Activated CD4-positive, alpha-beta T cell treated with anti-CD3 and anti-CD28 coated beads, Interleukin-2, amount 50 U/mL, for 1 hour (primary cell): ENCODE measurements at places on chromosomes 16 and 17.

DNA sequence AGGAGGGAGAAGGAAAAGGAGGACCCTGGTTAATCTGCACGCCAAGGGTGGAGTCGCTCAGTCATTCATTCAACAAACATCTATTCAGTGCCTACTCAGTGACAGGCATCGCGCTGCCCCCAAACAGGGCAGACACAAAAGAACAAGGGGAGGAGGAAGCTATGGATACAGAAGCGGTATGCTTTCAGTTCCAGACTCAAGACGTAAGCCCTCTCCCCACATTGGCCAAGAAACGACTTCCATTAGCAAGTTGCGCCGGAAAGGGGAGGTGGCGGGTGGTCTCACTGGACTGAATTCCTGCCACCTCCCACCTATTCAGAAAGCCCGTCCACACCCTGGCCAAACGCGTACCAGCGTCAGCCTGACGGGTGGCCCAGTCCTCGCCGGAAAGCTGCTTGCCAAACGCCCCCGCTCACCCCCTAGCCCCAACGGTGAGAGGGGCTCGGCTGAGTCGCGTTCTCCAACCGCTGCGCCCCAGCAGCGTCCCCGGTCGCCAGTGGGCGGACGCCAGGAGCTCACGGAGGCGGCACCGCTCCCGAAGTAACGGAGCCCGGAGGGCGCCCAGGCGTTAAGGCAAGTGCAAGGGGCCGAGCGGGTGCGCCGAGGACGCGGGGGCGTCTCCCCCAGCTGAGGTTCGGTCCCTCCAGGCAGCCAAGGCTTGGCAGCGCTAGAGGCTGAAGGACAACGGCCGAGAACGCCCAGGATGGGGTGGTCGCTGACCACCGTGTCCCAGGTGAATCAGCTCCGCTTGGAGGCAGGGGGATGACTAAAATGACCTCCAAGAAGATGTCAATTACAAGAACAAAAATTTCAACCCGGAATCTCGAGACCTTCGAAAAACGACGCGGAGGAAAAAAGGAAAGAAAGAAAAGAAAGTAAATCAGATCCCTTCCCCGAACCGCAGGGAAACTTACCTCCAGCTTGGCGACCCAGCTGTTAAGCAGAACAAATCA is 470.7 kb downstream of the SOX9 start:
- no peak for DNase-seq

DNA sequence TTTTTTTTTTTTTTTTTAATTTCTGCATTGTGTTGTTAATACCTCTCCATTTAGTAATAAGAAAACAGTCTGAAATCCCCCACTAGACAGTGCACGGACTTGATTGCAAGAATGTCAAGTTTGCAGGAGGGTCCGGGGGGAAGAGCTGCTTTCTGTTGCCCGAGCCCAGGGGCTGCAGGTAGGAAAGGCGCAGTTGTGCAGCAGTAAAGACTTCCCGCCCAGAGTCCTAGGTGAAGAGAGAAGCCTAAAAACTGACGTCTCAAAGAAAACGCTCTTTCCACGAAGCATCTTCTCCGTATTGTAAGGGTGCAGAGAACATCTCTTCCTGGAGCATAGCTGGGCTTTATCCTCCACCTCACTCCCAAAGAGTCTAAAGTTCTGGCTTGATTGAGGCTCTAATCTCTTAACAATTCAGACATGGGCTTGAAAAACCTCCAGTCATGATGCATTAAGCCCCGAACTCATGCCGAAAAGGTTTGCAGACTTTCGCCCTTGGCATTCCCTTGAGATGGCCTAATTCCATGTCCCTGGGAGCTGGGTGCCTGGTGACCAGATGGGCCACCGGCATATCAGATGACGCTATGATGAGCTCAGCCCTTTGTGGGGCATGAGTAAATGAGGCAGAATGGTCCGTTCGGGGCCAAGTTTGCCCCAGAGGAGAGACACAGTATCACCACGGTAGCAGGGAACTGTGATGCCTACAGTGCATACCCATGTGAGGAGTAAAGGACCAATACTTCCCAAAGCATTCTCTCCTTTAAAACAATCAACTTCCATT is 436.2 kb upstream of the ZFHX3 start:
- no peak for DNase-seq

- DNase-seq = peak; percentile 46
Observed at GRCh38 chr17:29369831-29370735, 20.1 kb upstream of the TAOK1 start.

DNA sequence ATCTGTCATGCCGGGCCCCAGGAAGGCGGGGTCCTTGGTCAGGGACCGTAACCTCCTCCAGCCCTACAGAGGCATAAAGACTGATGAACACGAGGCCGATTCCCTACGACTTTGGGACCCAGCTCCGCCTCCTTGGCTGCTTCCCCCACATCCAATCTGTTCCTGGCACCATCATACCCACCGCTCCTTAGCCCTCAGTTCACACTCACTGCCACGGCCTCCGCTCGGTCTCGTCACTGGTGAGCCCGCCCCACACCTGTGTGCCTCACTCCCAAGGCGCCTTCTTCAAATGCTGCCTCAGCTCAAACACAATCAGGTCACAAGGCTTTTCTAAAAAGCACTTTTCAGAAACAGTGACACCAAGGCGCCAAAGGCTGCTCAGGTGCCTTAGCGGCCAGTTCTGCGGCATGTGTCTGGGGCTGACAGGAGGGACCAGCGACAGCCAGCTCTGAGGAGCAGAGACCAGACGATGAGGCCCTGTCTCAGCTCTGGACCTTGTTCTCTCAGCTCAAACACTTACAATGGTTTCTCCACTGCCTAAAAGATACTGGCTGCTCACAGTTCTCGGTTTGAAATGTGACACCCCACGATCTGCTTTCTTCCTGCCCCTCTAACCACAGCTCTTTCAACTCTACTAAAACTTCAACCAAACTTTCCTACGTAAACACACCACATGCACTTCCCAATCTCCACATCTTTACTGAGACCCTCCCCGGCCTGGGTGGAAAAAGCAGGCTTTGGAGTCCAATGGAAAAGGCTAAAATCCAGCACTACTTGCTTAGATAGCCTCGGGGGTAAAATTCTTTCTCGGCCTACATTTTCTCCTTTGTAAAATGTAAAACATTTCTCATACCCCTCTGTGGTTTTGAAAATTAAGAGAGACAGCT is 33.2 kb downstream of the CYB5D2 start:
- peak; percentile 44 for DNase-seq

- peak; percentile 93 for DNase-seq
Observed at GRCh38 chr17:78140169-78141051, 5.8 kb upstream of the C17orf99 start.

DNA sequence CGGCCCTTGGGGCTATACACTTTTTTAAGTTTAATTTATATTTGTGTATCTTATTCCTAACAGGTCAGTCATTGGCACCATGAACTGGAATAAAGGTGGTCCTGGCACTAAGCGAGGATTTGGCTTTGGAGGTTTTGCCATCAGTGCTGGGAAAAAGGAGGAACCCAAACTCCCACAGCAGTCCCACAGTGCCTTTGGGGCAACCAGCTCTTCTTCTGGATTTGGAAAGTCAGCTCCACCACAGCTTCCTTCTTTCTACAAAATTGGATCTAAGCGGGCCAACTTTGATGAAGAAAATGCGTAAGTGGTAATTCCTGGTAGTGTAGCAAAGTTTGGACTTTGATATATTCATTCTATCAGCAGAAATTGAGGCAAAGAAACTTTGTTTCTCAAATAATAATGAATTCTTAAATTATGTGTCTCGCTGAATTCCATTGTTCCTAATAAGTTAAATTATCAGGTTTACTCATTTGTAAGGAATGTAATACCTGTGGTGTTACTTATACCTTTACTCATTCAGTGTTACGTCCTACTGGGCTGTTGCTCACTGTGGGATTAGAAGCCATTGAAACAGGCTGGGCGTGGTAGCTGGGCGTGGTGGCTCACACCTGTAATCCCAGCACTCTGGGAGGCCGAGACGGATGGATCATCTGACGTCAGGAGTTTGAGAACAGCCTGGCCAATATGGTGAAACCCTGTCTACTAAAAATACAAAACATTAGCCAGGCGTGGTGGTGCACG is 13.2 kb downstream of the DDX42 start:
- DNase-seq = no peak
